GM13977 (cell line): ENCODE measurements at places on chromosomes 16 and 17.

DNA sequence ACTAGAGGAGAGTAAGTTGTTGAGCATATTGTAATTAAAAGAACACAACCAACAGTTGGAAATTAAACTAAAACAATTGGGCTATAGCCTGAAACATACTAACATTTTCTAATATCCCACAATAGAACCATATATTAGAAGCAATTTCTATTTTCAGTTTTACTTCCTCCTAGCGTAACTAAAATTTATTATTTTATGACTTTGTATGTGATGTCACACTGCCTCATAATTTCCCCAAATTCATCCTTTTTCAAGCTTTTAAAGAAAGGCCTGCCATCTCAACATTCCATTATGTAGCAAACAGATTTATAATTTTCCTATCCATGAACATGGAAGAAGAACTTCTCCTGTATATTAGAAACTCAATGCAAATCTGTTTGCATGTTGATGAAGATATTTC, 110.2 kb downstream of the HS3ST3A1 start:
- DNase-seq = no peak

- no peak for DNase-seq
Measured at GRCh38 chr16:88385831-88386815, 3.4 kb downstream of the ZNF469 start.

GRCh38 chr17:63928966-63929695, 3.0 kb downstream of the CD79B start:
- no peak for DNase-seq

DNA sequence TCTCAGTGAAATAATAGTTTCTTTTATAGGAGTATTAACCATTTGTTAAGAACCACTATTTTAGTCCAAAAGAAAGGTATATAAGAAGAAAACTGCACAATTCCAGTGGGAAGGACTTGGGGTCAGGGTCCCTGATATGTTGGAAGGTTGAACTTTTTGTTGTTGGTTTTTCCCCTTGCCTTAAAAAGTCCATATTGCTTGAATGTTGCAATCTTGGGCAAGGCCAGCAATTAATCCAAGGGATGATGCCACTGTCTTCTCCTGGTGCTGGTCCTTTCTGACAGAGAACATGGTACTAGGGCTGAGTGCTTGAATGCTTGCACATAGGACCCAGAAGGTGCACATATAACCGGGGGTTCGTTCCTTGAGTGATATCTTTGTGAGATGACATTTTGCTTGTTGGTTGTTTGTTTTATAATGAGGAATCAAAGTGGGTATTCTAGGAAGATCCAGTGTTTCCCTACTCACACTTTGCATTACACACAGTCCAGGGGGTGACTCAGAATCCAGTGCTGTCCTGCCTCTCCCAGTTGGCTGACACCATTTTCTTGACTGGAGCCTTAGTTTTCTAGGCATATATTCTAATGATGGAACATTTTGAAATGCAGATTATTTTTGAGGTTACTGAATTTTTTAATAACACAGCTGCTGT, 54.9 kb downstream of the SIAH1 start:
- no peak for DNase-seq

GRCh38 chr17:11467639-11468038, 130.6 kb upstream of the DNAH9 start:
- DNase-seq = no peak

- DNase-seq = no peak
Measured at GRCh38 chr16:69886726-69887125, 64.4 kb upstream of the CLEC18A start.

DNA sequence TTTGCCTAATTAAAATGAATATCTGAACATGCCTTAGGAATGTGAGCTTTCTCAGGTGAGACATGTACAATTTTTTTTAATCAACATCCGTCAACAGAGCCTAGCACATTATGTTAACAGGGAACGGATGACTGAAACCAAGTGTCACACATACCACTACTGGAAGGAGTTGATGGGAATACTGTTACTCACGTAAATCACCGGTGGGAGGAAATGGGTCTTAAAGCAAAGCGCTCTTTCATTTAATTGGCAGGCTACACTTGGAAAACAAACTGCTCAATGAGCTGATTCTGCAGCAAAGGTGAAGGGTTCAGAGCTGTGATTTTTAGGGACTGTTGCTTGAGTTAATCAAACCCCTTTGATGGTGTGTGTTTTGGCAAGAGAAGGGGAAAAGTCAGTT, 4.8 kb downstream of the CPPED1 start:
- no peak for DNase-seq

DNA sequence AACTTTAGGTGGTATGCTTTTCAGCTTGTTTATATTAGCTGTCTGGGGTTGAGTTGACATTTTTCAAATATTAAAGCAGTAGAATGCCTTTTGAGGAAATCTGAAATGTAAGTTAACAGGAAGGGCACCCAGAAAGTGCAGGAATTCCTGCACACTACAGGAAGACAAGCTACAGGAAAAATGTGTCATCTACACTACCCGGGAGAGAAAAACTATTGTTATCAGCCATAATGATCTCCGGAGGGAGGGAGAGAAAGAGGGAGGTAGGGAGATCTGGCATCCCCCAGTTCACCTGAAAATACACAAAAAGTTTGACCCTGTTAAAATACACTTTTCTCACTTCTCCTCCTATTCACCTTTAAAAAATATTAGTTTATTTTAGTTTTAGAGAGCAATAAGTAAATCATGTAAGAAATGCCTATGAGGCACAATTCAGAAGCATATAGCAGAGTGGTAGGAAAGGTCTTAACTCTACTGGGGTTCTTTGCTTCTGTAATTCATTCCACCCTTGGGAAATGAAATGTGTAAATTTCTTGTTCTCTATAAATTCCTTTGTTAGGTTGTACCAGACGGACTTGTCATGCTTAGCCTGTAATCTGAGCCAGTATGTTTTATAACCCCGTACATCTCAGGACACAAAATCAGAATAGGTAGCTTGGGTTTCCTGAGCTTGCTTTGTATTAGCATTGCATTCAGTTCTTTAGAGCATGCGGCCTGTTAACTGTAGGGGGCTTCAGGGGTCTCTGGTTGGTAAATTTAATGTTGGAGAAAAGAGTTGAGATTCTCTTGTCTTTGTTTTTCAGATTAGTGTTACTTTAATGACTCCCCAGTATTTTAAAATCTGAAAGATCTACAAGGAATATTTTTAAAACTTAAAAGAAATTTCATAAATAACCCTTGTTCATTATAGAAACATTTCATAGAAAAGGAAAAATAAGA, 3.3 kb downstream of the MAP2K6 start:
- no peak for DNase-seq

GRCh38 chr16:64362193-64362592, 759.7 kb downstream of the CDH11 start:
- DNase-seq = no peak

DNA sequence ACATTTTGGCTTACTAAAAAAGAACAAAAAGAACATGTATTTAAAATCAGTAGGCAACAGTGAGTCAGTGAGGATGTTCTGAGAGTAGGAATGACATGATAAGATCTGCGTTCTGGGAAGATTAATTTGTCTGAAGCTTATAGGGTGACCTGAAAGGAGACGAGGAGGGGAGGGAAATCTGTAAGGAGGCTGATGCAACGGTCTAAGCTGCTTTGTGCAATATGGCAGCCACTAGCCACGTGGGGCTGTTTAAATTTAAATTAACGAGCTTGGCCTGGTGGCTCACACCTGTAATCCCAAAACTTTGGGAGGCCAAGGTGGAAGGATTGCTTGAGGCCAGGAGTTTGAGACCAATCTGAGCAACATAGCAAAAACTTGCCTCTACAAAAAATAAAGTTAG, 181.6 kb upstream of the CACNG3 start:
- DNase-seq = no peak

- DNase-seq = peak; percentile 62
Measured at GRCh38 chr16:14302399-14303181, 231.5 kb downstream of the MRTFB start.

DNA sequence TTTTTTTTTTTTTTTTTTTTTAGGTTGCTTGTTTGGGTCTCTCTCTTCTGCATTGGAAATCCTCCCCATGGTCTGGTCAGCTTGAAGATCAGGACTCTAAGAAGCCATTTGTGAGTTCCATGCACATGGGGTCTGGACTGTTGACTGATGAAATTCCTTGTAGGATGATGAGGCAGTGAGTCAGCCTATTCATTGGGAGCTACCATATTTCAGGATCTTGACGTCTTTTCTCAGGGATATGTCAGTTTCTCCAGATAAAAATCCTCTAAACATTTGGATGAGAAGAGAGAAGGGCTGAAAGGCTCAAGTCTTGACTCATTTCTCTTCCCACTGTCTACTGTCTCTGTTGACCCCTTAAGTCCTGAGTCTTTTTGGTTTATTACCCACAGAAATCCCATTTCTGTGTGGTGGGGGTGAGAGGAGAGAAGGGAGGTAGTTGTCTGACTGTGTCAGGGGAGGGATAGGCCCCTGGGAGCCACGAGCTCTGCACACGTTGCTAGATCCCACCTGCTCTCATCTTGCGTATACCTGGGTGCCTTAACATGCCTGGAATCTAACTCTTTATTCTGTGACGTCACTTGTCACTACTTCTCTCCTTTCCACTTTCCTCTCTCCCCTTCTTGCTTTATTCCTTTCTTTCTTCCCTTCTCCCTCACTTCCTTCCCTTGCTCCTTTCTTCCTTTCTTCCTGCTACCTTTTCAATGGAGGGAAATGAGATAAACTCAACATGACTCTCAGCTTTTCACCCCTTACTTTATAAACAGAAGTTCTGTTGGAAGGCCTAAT, 333.1 kb upstream of the XYLT1 start:
- DNase-seq = no peak

DNA sequence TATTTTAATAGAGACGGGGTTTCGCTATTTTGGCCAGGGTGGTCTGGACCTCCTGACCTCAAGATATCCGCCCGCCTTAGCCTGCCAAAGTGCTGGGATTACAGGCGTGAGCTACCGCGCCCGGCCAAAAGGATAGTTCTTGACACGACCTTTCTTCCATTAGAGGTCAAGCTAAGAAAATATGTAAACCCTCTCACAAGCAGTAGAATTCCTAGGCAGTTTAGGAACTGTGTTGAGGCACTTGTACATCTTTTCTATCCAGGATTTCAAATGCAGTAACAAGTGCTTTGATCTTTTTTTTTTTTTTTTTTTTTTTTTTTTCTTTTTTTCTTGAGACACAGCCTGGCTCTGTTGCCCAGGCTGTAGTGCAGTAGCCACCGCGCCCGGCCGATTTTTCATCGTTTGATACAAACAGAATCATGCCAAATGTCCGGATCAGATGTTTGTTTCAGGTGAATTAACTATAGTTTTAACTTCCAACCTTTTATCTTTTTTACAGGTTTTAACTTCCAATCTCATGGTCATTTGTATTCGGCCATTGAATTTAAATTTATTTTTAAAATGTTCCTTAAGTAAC, 1.5 kb upstream of the ARL6IP1 start:
- no peak for DNase-seq

GRCh38 chr17:64480951-64481350, 15.9 kb downstream of the POLG2 start:
- no peak for DNase-seq

DNA sequence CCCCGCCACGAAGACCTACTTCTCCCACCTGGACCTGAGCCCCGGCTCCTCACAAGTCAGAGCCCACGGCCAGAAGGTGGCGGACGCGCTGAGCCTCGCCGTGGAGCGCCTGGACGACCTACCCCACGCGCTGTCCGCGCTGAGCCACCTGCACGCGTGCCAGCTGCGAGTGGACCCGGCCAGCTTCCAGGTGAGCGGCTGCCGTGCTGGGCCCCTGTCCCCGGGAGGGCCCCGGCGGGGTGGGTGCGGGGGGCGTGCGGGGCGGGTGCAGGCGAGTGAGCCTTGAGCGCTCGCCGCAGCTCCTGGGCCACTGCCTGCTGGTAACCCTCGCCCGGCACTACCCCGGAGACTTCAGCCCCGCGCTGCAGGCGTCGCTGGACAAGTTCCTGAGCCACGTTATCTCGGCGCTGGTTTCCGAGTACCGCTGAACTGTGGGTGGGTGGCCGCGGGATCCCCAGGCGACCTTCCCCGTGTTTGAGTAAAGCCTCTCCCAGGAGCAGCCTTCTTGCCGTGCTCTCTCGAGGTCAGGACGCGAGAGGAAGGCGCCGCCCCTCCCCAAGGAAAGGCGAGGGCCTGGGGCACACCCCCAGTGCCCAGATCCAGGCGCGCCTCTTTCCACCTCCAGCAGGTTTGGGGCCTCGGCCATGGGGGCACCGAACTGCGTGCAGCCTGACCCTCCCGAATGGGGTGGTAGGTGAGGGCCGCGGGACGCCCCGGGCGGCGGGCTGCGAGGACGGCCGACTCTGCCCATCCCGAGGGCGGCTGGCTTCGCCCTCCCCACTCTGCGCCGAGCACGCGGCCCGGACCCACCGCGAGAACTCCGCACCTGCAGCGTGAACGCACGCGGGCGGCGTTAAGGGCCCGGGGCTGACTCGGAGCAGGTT, 664 bp downstream of the HBQ1 start:
- peak; percentile 96 for DNase-seq

DNA sequence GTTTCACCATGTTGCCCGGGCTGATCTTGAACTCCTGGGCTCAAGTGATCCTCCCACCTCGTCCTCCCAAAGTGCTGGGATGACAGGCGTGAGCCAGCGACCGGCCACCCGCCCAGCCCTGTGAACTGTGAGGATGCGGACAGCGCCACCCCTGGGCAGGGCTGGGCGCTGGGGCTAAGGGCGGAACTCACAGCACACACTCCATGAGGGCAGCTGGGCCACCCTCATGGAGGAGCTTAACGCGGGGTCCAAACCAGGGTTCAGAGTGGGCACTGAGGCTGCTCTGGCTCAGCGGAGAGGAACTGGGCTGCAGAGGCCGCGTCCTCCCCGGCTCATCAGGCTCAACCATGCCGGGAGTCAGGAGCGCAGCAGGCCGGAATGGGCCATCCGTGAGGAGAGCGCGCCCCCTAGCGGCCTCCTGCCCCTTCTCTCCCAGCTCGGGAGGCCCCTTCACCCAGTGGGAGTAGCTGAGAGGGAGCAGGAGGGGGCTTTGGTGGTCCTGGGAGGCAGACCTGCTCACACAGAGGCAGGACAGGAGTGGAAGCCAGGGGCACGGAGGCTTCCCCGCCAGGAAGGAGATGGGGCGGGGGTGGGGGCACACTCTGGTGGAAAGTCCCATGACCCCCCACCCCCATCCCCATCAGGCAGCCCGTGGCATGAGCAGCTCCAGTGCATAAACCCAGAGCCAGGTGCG, 13.8 kb downstream of the CORO7 start:
- DNase-seq = peak; percentile 93

DNA sequence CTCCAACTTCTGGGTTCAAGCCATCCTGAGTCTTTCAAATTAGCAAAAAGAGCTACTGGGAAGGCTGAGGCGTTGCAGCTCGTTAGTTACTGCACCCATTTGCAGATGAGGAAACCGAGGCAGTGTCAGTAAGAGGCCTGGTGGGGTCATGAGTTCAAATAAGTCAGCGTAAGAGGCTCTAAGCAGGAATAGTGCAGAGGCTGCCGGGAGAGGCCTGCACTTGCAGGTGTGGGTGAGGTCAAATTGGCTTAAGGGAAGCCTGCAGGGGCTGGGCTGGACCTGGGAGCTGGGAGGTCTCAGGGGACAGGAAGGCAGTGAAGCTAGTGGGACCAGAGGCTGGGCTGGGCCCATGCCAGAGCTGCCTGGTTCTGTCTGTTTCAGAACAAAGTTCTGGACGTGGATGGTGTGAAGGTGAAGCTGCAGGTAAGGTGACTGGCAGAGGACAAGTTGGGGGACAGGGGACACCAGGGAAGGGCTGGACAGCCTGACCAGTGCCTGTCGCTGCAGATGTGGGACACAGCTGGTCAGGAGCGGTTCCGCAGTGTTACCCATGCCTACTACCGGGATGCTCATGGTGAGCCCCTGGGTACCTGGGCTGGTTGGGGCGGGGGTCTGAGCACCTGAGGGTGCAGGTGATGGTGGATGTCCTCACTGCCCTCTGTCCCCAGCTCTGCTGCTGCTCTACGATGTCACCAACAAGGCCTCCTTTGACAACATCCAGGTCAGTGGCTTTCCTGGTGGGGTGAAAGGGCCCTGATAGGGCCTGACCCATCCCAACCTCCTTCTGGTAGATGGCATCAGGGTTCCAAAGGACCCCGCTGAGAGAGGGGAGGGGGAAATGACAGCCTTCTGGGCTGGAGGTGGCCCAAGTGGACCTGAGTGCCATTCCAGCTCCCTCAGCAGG, 3.0 kb downstream of the RAB26 start:
- DNase-seq = no peak
